Colonic mucosa (tissue), 4 donors: ENCODE measurements at places on chromosomes 11 and 22. TPM values are rescaled to one million over a fixed set of nuclear protein-coding genes. Genes with fewer than 3 reads are reported as not detected.

Gene SMC1B
- 0.15 TPM for total RNA-seq

DNA sequence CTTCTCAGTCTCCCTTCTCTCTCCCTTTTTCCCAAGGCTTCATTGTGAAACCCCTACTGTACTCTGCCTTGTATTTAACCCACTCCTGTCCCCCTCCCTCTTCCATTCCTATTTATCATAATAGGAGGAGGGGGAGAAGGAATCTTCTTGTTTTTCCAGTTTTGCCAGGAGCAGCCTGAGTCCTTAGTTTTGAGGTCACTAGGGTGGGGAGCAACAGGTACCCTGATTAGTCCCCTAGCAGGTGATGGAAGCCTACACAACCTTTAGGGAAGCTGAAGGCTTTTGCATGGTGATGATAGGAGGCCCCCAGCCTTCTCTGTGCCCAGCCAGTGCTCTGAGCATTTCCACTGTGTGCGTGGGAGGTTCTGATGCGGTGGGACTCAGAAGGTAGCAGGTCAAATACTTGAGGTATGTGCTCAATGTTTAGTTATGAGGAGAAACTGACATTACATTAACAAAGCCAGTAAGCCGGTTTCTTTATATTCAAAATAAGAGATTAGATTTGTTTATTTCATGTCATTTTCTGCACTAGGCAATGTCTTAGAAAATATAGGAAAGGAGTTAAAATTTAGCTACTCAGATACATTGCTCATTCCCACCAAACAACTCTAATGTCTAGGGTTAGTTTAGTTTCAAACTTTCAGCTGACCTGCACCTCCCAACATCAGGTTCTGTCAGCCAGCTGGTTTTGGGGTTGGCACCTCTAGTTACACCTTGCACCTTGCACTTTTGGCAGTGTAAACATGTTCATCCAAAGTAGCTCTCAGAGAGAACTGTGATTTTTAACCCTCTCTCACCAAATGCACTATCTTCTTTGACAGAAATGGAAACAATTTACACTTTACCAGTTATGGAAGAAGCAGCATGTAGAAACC lies 26.0 kb downstream of the PARVA start:
- no peak for DNase-seq

DNA sequence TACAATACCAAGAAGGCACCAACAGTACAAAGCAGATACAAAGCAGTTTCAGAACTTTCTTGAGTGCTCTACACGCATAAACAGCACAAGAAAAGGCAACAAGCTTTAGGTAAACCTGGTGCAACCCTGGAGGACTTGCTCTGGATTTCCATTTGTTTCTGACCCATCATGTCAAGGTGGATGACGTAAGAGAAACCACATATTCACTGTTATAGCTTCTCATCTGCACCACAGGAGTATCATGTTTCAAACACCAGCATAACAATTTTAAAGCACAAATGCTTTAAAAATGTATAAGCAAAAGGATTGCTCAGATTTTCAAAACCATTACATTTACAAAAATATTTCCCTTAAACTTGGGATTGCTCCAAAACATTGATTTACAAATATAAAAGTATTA lies 25.0 kb upstream of the YPEL1 start:
- DNase-seq = no peak

GRCh38 chr22:30040499-30041260 lies 39.6 kb upstream of the HORMAD2 start:
- no peak for DNase-seq

Gene STK33
- total RNA-seq = 4.1 TPM

Gene OPCML
- 0.08 TPM for total RNA-seq

Gene ARRB1
- 73.4 TPM for total RNA-seq

Gene GUCY1A2
- 0.77 TPM for total RNA-seq
